T-helper 2 cell (primary cell): ENCODE measurements at places on chromosomes 1 and 21.
A peak's percentile ranks its signal among the peaks of the same experiment; 100 is the strongest.

DNA sequence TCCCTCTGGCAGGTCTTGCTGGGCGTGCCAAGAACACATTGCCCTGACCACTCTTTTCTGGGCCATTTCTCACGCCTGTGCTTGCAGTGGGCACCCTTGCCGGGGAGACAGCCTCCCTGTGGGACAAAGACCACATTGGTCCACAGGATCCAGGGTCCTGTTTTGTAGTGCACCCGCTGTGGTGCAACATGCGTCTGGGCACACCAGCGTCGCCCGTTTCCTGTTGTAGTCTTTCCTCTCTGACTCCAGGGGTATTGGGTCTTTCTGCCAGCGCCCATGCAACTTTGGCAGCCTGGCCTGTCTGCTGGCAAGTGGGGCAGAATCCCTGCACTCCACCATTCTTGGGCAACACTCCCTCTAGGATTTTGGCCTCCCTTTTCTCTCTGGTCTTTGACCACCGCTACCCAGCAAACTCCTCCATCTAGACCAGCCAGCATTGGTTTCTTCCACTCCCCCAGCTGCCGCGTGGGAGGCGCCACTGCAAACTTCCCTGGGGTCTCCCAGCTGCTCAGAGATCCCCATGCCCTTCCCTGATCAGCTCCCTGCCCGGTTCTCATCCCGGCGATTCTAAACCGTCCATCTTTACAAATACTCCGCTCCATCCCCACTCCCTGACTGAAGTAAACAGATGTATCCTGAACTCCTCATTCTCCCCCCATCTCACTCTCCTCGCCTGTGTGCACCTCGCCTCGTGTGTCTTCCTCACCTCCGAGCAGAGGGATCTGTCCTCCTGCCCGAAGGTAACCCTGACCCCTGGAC, 1.2 kb upstream of the TPRG1L start:
- peak; percentile 19 for DNase-seq

- DNase-seq = no peak
These were observed 210.8 kb upstream of the CACYBP start for GRCh38 chr1:174788981-174789380.

- no peak for DNase-seq
These were observed 12.1 kb upstream of the NFYC start for GRCh38 chr1:40679165-40679953.

- no peak for DNase-seq
These were observed 529 bp upstream of the PRMT2 start for GRCh38 chr21:46634966-46635323.

- no peak for DNase-seq
These were observed 279.6 kb downstream of the GRIK1 start for GRCh38 chr21:29660047-29660720.

GRCh38 chr1:54136269-54136896, 16.4 kb downstream of the CDCP2 start:
- no peak for DNase-seq

DNA sequence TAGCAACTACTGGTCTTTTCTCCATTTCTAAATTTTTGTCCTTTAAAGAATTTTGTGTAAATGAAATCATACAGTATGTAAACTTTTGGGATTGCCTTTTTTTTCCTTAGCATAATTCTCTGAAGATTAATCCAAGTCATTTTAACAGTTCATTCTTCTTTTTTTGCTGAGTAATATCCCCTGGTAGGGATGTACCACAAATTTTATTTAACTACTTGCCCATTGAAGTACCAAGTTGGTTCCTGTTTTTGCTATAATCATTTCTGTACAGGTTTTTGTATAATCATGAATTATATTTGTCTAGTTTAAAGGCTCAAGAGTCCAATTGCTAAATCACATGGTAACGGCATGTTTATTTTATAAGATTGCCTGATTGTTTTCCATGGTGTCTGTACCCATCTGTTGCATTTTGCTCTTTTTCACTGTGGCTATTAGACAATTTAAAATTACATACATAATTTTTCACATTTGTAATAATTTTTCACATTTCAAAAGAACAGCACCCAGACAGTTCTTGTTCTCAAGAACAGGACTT, 891.1 kb downstream of the USP25 start:
- DNase-seq = no peak

- no peak for DNase-seq
These were observed 667.1 kb upstream of the PKN2 start for GRCh38 chr1:88016947-88017346.

- DNase-seq = no peak
These were observed 112.4 kb upstream of the ZNF648 start for GRCh38 chr1:182173808-182174512.

GRCh38 chr1:214075999-214076707, 88.4 kb downstream of the PROX1 start:
- no peak for DNase-seq

DNA sequence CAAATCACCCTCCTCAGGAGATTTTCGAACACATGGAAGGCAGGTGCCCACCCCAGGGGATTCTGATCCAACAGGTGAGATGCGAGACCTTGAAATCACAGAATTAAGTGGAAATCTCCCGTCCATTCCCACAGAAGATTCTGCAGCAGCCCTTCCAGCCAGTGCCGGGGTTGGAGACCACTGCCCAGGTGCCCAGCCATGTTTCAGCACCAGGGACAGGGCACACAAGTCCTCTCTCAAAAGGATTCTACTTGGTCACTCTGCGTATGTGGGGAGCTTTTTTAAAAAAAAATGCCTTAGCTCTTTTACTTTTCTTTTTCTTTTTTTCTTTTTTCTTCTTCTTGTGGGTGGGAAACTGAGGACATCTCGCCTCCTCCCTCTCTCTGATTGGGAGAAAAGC, 80.7 kb downstream of the VWA5B1 start:
- DNase-seq = no peak

DNA sequence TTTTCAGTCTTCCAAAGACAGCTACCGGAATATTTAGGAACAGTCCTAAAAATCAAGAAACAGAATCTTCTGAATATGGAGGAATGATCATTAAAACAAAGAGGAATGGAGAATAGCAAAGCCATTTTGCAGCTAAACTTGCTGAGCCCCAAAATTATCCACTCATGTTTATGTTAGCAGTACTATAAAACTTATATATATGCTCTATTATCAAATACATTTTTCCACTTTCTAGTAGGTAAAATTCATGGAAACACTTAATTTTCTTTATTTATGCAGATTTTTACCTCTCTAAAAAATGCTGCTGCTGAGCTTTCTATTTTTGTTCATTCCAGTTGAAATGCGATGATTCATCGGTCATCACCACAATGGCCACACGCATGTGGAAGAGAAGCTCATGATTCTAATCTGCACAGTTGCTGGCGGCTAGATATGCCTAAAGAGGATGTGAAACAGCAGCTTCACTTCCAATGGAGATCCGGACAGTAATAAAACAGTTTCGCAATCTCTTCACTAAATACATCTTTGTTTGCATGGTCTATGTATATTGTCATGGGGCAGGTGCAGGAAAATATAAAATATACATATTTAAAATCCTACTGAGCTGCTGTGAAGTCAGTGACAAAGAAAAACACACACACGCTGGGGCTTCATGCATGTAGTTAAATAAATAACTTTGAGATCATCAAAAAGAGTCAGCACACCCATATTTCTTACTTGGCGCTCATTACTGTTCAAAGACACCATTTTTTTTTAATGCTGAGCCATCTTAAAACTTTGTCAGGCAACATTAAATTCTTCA, 292.2 kb downstream of the SMYD3 start:
- no peak for DNase-seq

GRCh38 chr1:2840036-2840809, 38.7 kb upstream of the TTC34 start:
- no peak for DNase-seq

DNA sequence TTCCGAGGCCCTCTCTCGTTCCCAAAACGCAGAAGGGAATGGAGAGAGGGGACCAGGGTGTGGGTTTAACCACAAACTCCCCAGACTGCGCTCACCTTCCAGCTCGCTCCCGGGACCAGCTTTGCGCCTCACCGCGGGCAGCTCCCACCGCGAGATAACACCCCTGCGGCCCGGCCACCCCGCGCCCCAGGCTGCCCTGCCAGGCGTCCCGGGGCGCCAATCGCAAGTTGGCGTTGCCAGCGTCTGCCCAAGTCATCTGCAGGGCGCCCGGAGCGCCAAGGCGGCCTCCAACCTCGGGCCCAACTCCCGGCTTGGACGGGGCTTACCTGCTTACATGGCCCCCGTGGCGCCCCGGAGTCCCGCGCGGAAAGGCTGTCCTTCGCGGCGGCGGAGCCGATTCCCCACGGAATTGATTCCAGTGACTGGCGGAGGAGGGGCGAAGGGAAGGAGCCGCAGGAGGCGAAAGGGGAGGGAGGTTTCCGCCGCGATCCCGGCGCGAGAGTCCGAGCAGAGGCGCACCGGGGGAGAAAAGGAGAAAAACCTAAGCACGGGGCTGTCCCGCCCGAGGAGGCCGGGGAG, 456 bp downstream of the PTPN14 start:
- DNase-seq = no peak

- DNase-seq = no peak
These were observed 18.7 kb downstream of the SMAP2 start for GRCh38 chr1:40392221-40392620.
